ENCODE measurements at places on chromosomes 16 and 17.

DNA sequence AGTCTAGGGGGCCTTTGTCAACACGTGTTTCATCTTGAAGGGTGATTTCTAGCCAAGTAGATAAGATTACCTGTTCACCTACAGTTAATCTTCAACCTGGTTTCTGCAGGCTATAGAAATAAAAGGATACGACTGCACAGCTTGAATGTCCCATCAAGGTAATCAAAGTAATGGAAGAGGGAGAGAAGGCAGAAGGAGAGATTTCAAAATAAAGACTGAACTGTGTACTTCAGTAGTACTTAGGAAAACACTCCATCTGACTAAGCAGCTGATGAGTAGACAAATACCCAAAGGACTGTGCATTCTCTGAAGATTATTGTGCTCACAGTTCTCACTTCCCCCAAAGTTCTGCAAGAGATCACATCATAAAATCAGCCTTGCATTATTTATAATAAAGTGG, 5.8 kb upstream of the RFFL start:
- peak; percentile 71 for DNase-seq

DNA sequence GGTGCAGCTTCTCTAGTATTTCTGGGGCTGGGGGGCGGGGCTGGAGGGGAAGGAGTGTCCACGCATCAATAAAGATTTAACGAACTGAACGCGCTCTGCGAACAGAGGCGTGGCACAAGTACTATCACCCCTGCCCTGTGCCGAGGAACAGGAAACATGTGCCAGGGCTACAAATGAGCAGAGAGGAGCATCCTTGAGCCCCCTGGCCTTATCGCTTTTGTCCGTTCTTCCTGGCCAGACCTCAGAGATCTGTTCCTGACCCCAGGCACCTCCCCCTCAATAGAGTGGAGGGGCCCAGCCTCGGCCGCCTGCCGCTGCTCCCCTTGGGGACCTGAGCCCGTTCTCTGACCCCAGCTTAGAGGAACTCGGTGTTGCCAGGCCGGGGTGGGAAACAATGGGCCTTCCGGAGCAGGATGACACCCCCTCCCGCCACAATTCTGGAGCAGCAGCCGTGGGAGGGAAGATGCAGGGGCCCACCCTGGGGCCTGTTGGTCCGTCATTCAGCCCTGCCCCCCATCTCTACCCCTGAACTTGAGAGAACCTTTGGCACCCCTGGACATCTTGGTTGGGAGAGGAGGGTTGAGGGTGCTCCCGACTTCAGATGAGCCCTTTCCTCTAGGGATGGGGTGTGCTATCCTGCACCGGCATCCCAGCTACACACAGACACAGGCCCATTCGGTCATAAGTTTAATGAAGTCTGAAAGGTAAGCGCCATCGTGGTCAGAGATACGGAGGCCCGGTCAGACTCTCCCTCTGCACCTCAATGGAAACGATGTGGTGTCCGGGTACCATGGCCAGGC, 1.1 kb downstream of the NAA38 start:
- peak; percentile 47 for DNase-seq

DNA sequence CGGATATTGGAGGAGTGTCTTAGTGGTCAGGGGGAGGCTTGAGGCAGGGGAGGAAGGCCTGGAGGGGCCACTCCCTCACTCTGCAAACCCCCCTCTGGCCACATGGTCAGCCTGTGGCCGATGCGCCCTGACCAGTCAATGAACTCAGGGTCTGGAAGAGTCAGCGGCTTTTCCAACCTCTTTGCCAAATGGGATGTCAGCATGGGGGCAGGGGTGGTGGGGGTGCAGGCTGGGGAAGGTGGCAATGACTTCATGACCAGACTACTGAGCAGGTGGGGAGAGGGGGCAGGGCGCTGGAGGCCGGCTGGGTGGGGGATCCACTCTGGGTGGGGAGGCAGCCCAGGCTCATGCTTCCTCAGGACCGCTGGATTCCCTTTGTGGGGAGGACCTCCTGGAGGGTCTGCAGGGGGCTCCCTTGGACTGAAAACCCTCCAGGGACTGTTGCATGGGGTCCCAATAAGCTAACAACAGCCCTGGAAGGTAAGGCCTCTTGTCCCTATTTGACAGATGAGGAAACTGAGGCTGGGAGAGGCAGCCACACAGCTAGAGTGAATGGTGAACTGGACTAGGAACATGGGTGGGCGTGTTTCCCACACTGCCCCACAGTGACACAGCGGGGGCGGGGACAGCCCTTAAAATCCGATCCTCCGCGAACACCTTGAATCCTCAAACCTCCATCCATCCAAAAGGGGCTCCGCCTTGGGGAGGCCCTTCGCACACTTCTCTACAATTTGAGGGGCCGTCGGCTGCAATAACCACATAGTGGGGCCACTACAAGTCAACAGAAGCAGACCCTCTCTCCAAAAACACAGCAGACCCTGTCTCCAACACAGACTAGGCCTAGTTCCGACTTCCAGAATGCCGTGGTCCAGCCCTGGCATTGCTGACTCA, 81.0 kb upstream of the TOB1 start:
- DNase-seq, result no peak

DNA sequence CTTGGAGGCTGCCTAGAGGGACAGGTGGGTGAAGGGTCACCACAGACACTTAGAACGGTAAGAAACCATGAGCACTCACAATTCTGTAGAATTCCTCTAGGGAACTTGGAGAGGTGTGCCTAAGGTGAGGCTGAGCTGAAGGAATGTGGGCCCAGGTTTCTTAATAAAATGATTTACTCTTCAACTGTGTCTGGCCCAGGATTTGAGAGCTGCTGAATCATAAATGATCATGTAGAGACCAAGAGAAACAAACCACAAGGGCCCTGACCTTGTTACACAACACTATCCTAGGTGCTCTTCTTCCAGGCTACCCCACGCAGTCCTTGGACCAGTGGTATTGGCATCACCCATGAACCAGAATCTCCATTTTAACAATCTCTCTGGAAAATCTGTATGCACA, 27.7 kb downstream of the ZNF18 start:
- no peak for DNase-seq

- no peak for DNase-seq
These were observed 930 bp downstream of the CHMP1A start for GRCh38 chr16:89656435-89657121.

GRCh38 chr17:43609613-43610385, 51.9 kb downstream of the MEOX1 start:
- no peak for DNase-seq

- DNase-seq, result no peak
These were observed 48.4 kb downstream of the MPRIP start for GRCh38 chr17:17090642-17091103.

DNA sequence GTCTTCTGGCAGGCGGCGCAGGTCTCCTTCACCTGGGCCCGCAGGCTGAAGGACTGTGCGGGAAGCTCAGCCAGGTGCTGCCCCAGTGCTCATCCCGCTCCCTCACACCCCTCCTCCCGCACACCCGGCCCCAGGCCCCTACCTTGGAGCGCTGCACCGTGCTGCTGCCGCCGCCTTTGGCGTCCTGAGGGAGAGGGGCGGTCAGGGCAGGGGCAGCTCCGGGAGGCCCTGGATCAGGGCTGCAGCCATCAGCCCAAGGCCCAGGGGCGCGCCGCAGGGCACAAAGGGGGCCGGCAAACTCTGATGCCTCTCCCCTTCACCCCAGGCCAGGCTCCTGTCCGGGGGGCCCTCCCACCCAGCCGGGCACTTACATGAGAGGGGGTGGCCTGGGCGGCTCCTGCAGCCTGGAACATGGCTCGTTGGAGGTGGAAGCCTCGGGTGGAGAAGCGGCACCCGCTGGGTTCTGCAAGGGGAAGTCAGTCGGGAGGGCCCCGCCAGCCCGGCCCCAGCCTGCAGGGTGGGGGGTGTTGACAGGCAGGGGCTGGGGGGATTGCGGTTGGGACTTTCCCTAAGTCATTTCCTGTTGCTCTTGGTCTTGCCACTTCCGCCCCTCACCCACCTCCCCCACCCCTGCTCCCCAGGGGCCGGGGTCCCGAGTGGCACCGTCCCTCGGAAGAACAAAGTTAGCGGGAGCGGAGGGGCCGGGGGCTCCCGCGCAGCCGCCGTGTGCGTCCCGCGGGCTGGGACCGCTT, 863 bp downstream of the LIMD2 start:
- DNase-seq, result peak; percentile 60

DNA sequence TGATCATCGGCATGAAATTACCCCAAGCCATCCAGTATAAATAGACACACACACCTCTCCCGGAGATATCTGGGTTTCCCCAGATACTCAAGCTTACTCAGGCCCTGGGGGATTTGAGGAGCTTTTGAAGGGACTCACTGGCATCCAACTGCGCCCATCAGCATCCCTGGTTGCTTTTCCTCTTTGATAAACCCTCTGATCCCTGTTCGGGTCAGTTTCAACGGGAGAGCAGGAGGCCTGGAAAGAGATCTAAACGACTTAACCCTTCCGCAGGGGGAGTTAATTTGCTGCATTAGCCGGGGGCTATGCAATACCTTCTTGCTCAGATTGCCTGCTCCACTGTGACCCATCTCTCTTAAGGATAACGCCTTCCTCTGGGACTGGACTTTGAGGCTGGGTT, 76.6 kb downstream of the MAF start:
- no peak for DNase-seq

DNA sequence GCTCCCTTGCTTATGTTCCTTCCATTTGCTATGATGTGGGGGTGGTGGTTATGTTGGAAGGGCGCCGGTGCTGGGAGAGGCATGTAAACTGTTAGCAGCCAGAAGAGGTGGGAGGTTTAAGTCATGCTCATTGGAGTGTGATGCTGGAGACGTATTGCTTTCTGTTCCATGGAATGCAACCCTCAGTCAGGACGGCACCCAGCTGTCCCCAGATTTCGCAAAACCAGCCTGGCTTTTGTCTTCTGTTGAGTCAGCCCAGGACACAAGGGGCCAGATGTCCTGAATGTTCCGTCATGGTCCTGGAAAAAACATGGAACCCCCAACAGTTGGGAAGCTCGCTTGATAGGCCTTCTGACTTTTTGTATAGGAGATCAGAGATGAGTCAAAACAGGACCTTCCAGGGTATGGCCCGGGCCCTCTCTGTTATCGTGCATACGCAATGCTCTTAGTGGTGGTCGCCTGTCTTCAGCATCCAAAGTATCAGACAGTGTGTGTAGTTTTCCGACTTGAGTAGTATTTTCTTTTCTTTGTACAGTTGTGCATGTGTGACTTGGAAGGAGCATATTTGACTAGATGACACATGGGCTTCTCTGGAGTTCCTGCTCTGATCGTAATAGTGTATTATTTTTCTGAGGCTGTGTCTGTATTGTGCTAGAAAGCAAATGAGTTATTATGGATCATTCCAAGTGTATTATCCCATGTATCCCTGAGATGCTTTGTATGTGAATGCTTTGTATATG, 201.9 kb downstream of the SNX29 start:
- no peak for DNase-seq

- peak; percentile 84 for DNase-seq
These were observed 615 bp downstream of the PRPSAP1 start for GRCh38 chr17:76353004-76353598.

GRCh38 chr16:79995315-79995714, 394.8 kb upstream of the MAF start:
- no peak for DNase-seq

- DNase-seq, result no peak
These were observed 496.0 kb downstream of the CDH8 start for GRCh38 chr16:61540216-61540615.

GRCh38 chr17:39653662-39654331, 11.4 kb upstream of the TCAP start:
- DNase-seq, result peak; percentile 85

- no peak for DNase-seq
These were observed 86.0 kb downstream of the GP2 start for GRCh38 chr16:20241321-20241720.

- DNase-seq, result no peak
These were observed 33.5 kb downstream of the TMEM186 start for GRCh38 chr16:8763899-8764298.

- peak; percentile 34 for DNase-seq
These were observed 528 bp downstream of the HAGHL start for GRCh38 chr16:727291-727977.

DNA sequence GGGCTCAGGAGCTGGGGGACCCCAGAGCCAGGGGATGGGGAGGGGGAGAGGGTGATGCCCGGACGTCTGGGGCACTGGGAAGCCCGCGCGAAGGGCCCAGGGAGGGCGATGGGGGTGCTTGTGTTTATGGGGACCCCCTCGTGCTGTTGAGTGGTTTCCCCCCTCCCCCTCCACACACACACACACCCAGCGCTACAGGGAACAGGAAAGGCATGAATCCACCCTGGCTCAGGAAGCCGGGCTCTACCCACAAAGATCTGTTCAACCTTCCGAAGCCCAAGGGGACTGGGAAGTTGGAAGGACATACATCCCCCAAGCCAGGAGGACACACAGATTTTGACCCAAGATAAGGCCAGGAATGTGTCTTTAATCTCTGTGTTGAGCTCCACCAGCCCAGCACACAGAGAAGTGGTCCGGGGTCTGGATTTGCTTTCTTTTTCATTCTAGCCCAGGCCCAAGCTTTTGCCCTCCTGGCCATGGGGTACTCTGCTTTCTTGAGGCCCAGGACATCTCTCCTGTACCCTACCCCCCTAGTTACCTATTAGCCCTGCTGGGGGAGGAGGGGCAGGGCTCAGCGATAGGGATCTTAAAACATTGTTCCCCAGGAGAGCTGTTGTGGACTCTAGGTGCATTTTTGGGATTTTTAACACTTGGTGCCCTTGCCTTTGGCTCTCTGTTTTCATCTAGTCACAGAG, 1.2 kb downstream of the UBALD2 start:
- no peak for DNase-seq

GRCh38 chr16:30066761-30067583, 1.4 kb downstream of the ALDOA start:
- DNase-seq, result peak; percentile 46

GRCh38 chr17:37373530-37374159, 2.1 kb upstream of the C17orf78 start:
- peak; percentile 80 for DNase-seq

- DNase-seq, result peak; percentile 86
These were observed 8.2 kb upstream of the CSNK1D start for GRCh38 chr17:82281502-82282238.

- DNase-seq, result no peak
These were observed 61.9 kb downstream of the MGAT5B start for GRCh38 chr17:76930107-76930506.

DNA sequence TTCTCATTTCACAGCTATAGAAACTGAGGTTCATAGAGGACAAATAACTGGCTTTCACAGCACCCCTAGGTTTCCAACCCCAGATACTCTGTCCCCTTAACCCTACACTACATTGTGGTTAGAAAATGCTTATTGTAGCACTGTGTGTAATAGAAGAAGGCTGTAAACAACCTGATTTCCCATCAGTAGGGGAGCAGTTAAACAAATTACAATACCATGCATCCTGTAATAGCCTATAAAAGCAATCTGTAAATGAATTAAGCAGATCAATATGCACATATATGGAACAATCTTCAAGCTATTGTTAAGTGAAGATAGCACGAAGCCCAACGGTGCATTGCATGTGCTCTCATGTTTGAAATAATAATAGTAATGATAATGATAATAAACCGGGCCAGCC, 39.2 kb upstream of the XPO6 start:
- DNase-seq, result no peak

DNA sequence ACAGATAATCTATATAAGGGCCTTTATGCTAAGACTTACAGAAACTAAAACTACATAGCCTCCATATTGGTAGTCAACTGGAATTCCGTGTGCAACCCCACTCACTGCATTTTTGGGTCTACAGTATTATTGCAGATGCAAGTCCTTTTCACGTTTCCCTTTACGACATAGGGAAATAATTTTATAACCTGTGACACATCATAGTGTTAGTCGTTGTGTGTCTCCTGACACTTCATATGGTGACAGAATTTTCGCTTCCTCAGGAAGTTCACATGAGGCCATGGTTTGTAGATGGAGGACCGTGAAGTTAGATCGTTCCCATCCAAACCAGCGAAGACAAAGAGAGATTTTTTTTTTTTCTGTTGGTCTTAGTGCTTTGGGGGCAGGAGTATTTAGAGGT, 15.7 kb upstream of the MRC2 start:
- DNase-seq, result peak; percentile 96
